ENCODE measurements at places on chromosomes 3 and 15.

DNA sequence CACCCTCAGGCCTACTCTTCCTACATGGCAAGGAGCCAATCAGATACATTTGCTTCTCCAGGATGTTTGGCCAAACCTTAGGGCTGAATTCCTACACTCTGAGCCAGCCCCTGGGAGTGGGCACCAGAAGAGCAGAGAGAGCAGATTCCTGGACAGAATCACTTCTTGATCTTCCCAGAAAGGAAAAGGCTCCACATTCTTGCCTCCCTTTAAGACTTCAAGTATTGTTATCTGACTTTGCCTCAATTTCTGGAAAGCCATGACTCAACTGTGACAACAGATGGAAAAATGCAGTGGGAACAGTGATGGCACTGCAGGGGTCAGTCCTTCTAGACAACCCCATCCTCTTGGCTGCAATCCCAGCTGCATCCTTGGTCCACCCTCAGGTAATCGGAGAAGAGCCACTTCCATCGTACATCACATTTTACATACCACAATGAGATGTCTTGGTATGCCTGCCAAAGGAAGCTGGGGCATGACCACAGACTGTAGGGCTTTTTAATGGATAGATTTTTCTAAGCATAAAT lies 21.0 kb downstream of the SLCO2A1 start:
- no peak for DNase-seq

DNA sequence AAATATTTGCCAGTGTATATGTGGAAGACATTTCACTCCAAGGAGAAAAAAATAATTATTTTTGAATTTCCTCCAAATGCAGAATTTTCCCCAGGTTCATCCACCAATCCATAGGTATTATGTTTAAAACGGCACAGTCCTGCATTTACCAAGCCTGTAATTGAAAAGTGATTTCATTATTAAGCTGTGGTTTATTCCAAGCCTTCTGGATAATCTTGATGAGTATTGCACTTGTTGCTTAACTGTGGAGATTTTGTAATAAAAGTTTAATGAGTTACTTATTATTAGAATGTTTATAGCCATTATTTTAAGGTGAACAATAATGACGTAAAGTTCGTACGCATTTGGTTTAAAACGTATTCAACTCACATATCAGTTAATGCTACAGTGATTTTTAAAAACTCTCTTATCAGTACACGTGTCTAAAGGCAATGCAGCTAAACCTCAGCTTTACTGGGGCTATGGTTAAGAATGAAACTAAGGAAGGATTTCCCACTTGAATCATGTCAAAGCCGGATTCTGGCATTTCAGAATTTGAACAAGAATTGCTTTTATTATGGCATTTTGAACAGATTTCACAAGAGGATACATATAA lies 283.9 kb downstream of the MECOM start:
- no peak for DNase-seq

- no peak for DNase-seq
These were observed 53.7 kb downstream of the NKIRAS1 start for GRCh38 chr3:23863060-23863459.

GRCh38 chr3:30628901-30629590 lies 22.6 kb downstream of the TGFBR2 start:
- DNase-seq, result peak; percentile 58

DNA sequence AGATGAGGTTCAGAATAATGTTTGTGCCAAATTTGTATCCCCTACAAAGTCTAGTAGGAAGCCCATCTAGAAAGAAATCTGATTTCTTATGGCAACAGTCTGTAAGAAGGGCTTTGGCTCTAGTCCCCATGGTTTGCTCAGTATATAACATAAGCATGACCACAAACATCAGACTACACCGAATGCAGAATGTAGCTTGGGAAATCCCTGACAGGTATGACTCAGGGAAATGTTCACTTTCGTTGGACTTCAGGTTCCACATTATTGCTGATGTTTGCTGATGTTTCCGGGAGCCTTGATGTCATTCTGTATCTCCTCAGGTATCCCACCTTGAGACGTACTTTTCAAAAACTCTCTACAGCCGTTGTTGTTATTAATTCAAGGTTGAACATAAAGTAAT lies 304.4 kb upstream of the TGFBR2 start:
- DNase-seq, result no peak

- DNase-seq, result no peak
These were observed 317.7 kb downstream of the MECOM start for GRCh38 chr3:169345662-169346331.

DNA sequence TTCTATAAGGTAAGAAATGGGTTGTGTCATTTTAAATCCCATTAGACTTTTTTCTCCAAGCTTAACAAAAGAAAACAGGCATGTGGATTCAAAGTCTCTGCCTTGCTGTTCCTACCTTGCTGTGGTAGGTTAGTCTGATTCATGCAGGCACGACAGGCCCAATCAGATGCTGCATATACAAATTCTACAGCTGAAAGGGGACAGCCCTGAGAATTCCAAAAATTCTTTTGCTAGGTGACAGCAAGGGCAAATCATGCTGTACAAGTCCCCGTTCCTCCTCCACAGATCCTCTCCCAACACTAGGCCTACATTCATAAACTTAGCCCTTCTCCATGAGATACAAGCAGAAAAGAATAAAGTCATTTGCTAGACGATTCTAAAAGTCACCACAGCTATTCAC lies 161.2 kb upstream of the THBS1 start:
- DNase-seq, result no peak

- no peak for DNase-seq
These were observed 715.1 kb upstream of the NR2F2 start for GRCh38 chr15:95615436-95615835.

DNA sequence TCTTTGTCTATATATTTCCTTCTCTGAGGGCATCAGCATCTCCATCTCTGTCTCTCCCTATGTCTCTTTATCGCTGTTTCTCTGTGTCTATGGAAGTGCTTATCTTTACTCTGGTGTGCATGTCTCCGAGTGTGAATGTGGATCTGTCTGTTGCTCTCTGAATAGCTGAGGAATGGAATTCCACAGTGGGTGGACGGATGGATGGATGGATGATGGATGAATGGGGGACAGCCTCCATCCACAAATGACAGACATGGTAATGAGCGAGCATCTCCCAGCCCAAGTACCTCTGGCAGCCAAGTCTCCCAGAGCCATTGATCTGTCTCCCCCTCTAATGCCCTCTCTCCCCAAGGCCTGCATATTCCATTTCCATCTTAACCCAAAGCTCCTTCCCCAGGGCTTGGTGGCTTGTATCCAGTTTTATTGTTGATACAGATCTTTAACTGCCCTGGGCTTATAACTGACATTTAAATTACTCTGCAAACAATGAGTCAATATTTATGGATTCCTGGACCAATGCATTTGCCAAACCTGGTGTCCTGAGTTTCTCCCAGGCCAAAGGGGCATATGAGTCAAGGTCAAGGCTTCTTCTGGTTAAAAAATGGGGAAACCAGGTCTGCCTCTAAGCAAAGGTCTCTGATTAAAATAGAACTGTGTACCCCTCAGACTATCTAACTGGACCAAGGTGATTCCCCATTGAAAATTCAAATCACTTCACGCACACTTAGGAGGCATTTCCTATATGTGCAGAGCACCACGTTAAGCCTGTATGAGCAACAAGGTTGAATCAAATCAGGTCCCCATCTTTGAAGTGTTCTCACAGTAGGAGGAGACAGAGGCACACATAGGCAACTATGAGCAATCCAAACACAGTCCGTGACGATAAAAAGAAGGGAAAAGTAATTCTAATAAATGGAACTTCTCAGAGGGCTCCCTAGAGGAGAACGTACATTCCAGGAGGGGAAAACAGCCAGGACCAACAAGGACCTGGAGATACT lies 109.9 kb downstream of the TLE3 start:
- no peak for DNase-seq

- no peak for DNase-seq
These were observed 352.3 kb downstream of the PTPRG start for GRCh38 chr3:61913701-61914100.

DNA sequence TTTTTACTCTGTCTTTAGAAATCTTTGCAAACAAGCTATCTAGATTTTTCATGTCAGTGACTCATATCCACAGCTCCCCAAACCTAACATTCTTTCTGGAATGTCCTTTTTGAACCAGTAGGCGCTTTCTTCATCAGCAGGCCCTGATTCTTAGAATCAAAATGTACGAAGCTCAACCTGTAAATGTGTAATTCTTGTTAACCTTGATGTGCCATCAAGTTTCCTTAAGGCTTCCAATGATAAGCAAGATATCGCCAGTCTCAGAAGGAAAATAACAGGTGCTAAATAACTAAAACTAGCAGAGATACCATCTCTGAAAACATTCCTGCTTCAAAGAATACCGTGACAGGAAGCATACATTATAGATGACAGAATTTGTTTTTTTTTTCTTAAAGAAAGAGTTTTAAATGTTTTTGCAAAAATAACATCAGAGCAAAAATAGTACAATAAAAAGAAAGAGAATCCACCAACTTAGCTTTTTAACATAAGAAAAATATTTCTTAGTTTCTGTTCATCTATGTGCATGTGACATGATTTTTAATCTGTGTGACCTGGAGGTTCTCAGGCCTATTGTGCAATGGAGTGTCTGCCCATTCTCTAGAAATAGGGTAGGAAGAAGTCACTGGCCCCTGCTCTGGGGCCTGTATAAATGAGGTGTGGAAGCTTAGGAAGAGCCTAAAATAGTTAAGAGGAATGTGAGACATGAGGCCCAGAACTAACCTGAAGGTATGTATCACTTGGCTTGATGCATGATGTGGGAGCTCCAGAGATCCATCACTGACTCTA lies 14.7 kb upstream of the SECISBP2L start:
- DNase-seq, result no peak

GRCh38 chr3:81967393-81967792 lies 205.9 kb upstream of the GBE1 start:
- DNase-seq, result no peak

GRCh38 chr3:123459862-123460261 lies 11.0 kb upstream of the ADCY5 start:
- no peak for DNase-seq

DNA sequence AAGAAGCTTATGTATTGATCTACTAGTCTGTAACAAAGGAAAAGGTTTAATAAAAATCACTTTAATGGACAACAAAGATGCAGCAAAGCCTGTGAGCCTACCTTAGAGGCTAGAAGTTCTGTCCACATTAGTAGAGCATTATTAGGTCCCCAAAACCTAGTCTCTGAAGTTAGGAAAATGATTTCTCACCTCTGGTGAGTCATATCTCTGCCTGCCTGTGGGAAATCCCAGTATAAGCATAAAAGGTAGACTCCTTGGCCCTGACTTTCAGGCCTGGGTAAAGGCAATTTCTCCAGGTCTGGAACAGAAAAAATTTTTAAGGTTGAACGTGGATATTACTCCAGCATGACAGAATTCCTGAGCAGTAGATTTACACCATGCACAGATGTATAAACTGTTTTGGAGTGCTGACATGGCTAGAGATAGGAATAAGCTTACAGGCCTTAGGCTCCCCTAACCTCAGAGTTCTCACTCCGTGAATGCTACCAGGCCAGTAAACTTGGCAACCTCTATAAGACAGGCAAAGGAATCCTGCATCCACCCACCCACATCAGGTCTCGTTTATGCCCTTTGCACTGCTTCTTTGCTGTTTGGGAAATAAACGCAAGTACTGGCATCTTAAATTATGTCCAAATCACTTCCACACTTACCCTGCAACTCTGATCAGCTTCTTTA lies 104.1 kb downstream of the SERPINI1 start:
- DNase-seq, result no peak

GRCh38 chr3:129657261-129658046 lies 51.0 kb upstream of the PLXND1 start:
- no peak for DNase-seq
